Heart left ventricle (tissue), 16 donors: ENCODE measurements at places on chromosomes 2 and 18. TPM values are rescaled to one million over a fixed set of nuclear protein-coding genes. Genes with fewer than 3 reads are reported as not detected.

DNA sequence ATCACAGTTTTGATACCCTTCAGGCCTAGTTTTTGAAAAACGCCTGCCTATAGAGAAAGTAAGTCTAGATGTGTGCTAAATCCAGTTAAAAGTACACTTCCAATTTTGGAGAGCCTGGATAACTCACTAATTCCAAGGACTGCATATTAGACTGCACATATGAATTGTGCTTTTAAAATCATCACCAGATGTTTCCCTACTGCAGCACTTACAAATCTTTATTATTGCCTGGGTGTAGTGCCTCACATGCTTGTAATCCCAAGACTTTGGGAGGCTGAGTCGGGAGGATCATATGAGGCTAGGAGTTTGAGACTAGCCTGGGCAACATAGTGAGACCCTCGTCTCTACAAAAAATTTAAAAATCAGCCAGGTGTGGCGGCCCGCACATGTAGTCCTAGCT lies 35.9 kb upstream of the HTR2B start:
- DNase-seq: no peak

IL1F10 gene
- total RNA-seq: not detected

ACTR2 gene
- 216 TPM for total RNA-seq

FSIP2 gene
- 0.15 TPM for total RNA-seq

FBXO15 gene
- 0.15 TPM for total RNA-seq
